ENCODE measurements at places on chromosomes 2 and 18.

DNA sequence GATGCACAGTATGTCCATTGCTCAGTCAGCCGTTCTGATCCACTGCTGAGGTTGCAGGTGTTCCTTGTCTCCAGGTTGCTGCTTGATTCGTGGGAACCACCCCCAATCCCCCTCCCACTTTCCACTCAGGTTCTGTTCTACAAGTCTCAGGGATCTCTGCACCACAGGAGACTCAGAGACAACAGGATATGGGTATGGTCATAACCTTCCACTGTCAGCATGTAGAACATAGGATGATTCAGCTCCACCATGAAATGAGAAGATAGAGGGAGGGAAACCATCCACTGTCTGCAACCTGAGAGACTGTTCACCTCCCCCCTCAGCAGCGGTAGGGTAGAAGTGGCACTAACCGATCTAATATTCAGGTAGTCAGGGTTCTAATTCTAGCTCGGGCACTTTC lies 19.0 kb upstream of the KLF7 start:
- DNase-seq = no peak

DNA sequence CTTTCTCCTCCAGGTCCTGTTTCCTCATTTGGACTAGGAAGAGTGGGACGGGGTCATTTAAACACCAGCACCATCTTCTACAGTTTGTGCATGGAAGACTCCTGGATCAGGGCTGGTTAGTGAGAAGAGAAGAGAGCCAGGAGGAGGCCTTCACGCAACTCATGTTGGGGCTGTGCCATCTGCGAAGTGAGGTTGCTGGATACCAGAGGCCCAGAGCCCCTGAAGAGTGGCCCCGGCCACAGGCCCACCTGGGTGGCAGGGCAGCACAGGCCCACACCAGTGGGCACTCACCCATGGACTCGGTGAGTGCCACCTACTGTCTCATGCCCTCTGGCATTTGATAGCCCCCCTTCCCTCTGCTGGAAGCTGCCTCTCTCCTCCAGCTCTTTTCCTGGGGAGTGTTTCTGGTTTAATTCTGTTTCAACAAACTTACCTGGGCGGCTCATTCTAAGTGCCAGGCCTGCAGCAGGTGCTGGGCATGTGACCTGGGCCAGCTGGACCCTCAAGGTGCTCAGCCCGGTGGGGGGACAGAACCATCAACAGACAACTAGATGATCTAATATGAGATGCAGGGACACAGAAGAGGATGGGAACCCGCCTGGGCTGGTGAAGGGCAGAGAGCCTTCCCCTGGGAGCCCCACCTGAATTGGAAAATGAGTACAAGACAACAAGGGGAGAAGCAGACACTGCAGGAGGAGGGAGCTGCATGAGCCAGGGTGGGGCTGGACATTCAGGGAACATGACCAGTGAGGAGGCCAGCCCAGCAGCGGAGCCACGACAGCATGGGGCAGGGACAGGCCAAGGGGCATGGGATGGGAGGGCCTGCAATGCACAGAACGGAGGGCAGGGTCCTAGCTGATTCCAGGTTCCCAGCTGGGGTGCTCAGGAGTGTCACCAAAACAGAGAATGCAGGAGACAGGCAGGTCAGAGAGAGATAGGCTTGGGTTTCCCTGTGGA lies 70.6 kb downstream of the MARCO start:
- DNase-seq = no peak

GRCh38 chr18:53943326-53943860 lies 281.1 kb downstream of the MBD2 start:
- no peak for DNase-seq

DNA sequence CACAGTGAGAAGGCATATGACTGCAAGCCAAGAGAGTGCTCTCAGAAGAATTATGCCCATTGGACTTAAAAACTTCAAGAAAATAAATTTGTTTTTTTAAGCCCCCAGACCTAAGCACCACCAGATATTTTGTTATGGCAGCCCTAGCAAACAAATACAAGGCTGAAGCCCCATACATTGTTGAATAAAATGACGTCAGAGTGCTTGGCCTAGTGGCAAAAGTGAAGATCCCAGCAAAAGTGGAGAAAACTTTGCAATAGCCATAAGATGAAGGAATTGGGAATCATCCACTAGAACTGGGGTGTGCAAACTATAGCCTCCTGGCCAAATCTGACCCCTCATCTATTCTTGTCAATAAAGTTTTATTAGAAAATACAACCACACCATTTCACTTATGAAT lies 517.5 kb downstream of the IRS1 start:
- DNase-seq = no peak

DNA sequence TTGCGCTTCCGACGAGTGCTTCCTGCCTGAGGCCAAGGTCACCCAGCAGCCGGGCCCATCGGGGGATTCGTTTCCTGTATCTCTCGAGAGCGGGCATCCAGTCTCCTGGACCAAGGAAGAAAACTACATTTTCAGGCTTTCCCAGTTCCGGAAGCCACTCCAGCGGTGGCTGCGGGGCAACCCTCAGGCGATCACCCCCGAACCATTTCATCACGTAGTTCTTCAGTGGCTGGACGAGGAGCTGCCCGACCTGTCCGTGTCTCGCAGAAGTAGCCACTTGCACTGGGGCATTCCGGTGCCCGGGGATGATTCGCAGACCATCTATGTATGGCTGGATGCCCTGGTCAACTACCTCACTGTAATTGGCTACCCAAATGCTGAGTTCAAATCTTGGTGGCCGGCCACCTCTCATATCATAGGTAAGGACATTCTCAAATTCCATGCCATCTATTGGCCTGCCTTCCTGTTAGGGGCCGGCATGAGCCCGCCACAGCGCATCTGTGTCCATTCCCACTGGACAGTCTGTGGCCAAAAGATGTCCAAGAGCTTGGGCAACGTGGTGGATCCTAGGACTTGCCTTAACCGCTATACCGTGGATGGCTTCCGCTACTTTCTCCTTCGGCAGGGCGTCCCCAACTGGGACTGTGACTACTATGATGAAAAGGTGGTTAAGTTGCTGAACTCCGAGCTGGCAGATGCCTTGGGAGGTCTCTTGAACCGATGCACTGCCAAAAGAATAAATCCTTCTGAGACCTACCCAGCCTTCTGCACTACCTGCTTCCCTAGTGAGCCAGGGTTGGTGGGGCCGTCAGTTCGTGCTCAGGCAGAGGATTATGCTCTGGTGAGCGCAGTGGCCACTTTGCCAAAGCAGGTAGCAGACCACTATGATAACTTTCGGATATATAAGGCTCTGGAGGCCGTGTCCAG lies 1.0 kb downstream of the MARS2 start:
- no peak for DNase-seq

DNA sequence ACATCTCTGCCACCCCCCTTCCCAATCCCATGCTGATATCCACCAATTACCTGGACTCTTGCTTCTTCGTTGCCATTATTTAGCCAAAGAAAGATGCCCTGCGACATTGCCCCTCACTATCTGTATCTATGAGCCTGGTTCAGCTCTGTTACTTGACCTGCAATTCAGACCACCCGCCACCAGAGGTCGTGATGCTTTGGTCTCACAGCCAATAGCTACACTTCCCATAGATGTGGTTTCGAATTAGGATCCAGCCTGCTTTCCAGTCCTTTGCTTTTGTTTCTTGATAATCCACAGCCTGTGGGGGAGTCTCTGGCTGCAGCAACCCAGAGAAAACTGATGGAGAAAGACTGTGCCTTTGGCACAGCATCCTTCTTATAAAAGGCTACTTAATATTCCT lies 239.4 kb downstream of the KLHL29 start:
- no peak for DNase-seq

- DNase-seq = no peak
Observed at GRCh38 chr2:68489282-68489681, 21.9 kb downstream of the APLF start.

DNA sequence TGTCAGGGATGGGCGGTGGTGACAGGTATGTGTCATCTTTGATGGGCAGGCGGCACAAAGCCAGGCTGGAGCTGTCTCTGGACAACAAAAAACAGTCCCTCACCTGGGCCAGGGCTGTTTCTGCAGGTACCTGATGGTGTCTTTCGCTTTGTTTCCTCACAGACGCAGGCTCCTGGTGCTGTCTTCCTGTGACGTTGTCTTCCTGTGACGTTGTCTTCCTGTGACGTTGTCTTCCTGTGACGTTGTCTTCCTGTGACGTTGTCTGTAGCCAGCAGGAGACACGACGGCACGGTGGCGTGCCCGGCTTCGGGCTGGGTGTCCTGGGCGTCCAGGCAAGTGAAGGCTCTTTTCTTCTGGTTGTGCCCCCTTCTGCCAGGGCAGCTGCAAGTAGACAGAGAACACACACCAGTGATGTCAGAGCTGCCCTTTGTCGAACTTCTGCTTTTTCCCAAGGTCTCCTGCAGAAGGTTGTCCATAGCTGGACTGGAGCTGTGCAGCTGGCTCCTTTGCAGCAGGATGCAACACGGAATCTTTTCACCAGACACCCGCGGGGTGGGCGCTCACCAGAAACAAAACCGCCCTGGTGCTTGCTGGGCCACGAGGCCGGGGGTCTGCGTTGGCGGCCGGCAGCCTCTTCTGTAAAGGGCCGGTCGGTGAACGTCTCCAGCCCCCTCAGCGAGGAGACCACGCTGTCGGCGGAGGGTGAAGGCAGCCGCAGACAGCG lies 21.1 kb downstream of the GPR35 start:
- DNase-seq = no peak

- no peak for DNase-seq
Observed at GRCh38 chr2:10357193-10358169, 54.8 kb downstream of the HPCAL1 start.

- no peak for DNase-seq
Observed at GRCh38 chr2:109053716-109054115, 64.7 kb upstream of the EDAR start.

DNA sequence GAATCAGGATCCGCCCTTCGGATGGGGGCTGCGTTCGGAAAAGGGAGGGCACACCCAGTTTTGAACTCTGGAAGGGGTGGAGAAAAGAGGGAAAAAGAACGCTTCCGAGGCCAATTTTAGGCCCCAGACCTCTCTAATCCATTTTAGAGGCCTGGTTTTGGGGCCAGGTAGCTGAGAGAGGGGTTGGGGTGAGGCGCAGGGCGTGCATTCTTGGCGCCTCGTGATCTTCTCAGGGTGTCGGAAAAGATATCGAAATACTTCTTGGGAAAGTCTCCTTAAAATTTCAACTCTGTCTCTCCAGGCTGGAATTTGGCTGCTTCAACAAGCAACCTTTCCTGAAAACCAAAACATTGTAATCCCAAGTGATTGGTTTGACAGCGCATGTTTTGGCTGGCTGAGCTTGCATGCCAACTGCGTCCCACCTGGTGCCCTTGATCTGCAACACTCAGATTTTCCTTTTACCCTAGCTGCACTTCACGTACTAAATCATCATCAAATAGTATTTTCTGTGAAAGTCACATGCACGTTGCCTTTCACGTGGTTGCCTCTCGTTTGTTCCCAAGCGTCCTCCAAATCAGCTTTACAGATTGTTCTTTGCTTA lies 864 bp upstream of the XPO1 start:
- no peak for DNase-seq

DNA sequence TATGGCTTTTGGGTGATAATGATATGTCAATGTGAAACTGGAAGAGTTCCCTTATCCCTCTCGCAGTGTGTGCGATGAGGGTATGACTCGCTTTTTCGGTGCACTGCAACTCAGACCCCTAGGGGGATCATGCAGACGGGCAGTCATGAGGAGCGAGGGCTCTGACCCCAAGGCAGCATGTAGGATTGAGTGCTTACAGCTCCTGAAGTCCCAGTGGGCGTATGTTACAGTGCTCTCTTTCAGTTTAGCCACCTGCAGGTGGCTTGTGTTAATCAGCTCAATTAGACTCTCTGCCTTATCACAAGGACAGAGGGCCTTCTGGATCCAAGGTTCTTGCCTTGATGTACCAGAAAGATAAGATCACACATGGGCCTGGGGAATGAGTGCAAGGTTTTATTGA lies 1269.9 kb upstream of the GYPC start:
- no peak for DNase-seq

DNA sequence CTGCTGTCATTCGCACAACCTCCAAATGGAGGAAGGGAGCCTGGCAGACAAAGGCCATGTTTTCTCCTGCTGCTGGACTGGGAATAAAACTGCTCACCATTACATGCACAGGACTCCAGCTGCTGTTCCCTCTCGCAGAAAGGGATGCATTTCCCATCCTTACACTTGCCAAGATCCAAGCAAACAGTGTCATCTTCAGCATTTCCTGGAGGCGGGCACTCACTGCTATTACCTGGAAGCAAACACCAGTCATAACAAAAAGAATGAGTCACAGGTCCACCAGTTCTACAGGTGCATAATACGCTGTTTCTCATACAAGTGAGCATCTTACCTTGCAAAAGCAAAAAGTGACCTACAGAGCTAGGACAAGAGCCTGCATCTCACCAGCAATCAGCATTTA lies 22.7 kb downstream of the IAH1 start:
- no peak for DNase-seq

DNA sequence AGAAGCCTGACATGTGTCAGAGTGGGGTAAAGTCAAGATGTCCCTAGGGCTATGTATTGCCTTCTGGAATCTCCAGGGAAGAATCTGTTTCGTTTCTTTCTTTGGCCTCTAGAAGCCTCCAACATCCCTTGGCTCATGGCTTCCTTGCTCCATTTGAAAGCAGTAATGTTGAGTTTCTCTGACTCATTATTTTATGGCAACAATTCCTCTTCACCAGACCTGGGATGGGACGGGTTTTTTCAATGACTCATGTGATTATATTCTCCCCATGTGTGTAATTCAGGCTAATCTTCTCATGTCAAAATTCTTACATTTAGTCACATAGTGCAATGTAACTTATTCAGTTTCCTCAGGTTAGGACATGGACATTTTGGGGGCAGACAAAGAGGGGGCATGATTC lies 1038.6 kb downstream of the CBLN2 start:
- no peak for DNase-seq

DNA sequence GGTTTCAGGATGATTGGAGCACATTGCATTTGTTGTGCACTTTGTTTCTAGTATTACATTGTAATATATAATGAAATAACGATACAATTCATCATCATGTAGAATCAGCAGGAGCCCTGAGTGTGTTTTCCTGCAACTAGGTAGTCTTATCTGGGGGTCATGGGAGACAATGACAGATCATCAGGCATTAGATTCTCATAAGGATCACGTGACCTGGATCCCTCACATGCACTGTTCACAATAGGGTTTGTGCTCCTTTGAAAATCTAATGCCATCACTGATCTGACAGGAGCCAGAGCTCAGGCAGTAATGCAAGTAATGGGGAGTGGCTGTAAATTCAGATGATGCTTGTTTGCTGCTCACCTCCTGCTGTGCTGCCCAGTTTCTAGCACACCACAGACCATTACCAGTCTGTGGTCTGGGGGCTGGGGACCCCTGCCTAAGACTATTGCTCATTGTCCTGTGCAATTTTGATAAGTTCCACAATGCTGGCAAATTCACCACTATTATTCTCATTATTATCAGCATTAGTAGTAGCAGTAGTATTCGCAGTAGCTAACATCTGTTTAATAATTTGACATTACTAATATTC lies 428.7 kb upstream of the TNP1 start:
- DNase-seq = no peak

GRCh38 chr18:9137168-9138066 lies 836 bp downstream of the ANKRD12 start:
- DNase-seq = no peak

DNA sequence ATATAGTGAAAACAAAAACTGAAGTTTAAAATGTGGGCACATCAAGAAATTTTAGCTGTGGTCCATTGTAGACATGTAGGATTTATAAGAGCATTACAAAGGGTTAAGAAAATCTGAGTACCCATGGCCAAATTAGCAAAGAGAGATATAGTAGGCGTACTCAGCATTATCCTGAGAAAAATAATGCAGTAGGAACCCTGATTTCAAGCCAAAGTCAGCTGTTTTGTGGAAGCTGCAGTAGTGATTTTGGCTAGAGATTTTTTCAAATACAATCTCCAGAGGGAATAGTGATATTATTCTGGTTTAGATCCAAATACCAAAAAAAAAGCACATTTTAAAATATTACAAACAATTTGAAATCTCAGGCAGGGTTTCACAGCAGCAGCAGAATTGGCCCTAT lies 450.9 kb downstream of the FBXO15 start:
- no peak for DNase-seq

Measured in glomerular endothelial cell (primary cell).